Activated CD4-positive, CD25-positive, alpha-beta regulatory T cell treated with anti-CD3 and anti-CD28 coated beads, Interleukin-2, amount 50 U/mL, for 16 hours (primary cell): ENCODE measurements at places on chromosomes 4 and X.

DNA sequence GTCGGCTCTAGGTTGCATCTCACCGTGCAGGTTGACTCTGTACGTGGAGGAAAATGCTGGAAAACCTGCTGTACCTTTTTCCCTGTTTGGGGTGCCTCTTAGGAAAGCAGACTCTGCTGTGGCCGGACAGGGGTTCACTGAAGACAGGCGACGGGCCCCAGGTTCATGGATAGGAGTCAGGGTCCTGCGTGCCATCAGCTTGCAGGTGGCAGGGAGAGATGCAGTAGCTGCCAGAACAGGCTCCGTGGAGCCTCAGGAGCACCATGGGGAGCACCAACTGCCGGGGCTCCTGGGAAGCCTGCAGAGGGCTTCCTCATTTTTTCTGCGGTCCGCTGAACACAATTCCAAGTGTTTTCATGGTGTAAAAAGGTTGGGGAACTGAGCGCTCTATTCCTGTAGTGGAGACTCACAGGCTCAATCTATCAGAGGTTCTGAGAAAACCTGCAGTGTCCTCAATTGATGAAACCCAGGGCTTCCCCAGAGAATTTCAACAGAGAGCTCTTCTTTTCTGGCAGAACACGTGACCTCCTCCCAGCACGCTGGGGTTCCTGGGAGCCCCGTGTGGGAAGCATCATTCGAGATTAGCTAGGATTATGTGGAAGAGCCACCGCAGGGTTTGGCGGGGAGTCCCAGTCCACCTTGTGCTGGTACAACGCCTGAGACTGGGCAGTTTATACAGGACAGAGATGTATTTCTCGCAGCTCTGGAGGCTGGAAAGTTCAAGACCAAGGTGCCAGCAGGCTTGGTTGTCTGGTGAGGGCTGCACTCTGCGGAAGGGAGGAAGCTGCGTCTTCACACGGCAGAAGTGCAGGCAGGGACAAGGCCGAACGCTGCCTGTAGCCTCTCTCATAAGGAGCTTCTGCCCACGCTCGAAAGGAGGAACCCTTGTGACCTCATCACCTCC is 1.6 kb downstream of the HTRA3 start:
- no peak for DNase-seq

GRCh38 chrX:11768039-11768438 is 10.0 kb downstream of the MSL3 start:
- DNase-seq: no peak

GRCh38 chr4:123649250-123649644 is 252.7 kb downstream of the SPRY1 start:
- DNase-seq: no peak

DNA sequence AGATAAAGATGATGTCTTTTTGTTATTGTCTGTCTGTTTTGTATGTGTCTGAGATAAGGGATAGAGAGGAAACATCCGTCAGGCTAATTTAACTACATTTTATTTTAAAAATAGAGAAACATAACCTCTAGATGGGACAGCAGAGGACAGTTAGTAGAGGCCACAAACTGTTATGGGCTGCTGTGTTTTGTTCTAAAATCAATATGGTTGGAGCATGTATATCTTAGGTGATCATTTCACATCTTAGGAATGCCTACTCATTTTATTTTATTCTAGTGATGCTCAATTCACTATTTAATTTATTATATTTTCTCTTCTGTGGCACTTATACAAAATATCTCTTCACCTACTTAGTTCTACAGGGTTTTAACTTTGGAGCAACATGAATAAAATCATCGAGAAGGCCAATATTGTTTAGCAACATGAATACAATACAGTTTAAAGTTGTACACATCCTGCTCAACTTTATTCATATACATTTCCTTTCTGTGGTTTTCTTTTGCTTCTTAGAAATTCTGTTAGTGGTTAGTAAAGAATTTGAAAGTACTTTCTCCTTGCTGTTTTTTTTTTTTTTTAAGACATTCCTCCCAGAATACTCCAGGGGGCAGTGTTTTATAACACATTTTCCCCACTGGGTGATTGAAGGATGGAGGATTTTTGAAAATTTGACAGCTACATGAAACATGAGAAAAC is 392.9 kb downstream of the UNC5C start:
- no peak for DNase-seq

DNA sequence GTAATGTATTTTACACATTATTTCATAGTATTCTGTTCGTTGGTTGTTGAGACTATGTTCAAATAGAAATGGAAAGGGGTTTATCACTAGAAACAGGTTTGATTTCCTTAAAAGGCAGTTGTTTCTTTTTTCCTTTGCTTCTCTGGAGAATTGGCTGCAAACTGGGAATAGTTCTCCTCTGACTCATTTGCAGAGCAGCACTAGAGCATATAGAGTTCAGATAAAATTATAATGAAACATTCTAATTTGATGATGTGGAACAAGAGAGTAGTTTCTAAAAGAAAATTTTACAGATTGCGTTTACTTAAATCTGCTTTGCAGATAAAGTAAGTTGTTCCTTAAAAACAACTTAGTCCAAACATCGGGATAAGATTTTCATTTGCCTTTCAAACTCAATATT is 29.7 kb downstream of the SYNPO2 start:
- no peak for DNase-seq

DNA sequence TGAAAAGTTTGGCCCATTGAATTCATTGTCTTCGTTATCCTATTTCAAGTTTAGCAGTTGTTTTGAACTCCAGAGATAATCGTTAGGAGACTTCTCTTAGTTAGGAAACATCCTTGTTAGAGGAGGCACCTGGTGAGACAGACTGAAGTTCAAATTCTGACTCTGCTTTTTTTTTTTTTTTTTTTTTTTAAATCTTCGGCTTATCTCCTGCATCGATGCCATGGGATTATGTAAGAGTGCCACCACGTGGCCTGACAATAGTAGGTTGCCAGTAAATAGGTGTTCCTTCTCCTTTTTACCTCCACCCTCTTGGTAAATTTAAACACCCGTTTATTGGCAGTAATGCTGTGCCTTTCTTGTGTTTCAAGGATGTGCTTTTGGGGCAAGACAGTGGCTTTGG is 149.3 kb downstream of the SOWAHB start:
- DNase-seq: no peak

DNA sequence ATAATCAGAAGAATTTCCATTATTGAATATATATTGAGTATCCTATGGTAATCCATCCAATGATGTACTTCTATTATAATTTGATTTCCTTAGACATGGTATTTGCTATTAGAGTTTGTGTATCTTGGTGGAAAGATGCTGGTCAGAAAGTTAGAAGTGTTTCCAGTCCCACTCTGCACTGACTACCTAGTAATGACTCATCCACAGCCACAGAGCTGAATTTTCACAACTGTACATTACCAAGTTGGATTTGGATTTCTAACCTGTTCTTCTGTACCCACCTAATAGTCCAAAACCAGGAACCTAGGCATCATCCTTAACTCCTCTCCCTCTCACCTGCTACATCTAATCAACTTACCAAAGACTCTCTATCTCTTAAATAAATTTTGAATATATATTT is 145.4 kb downstream of the REELD1 start:
- DNase-seq: no peak

DNA sequence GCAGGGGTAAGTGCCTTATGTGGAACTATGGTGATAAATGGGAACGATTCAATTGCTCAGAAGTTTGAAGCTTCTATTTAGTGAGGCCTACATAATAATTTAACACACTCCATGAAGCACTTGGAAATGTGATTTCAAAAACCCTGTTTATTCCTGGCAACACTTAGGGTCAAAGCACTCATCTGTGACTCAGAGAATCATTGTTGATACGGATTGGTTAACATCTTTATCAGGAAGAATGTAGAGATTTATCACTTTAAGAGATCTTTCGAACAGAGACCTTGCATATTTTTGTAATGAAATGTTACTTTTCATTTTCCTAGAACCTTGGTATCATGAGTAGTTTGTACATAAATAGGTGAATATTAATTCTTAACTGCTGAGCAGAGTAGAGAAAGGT is 269.1 kb upstream of the SLIT2 start:
- DNase-seq: no peak

DNA sequence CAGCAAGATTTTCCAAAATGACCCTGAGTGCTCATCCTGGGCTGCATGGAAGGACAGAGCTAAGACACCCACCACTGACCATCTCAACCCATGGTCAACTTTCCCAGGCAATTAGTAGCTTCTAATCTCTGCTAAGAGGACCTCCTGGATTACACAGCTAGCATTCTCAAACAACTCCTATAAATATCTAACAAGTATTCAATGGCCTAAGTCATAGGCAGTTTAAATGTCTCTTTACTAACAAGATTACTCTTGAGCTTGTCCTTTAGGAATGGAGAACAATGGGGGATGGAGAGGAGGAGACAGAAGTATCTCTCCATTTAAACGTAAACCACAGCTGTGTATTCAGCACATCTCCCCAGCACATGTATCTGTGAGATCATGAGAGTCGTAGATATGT is 118.1 kb downstream of the WDFY3 start:
- DNase-seq: no peak

DNA sequence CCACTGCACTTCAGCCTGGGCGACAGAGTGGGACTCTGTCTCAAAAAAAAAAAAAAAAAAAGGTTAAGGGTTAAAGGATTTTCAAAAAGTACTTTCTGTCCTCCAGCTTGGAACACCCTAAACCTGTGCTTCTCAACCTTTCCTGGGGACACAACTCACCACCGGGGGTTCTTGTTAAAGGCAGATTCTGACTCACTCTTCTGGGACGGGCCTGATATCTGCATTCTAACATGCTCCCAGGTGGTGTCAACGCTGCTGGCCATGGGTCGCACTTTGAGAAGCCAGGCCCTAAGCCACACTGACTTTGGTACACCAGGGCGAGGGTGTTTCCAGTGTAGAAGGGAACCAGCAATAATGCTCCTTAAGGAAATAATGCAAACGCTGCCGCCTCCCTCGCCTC is 46.1 kb downstream of the AFAP1 start:
- no peak for DNase-seq

- DNase-seq: no peak
Observed at GRCh38 chr4:181874602-181875001, 368.6 kb upstream of the TENM3 start.
